ENCODE measurements at places on chromosomes 5 and 9.

DNA sequence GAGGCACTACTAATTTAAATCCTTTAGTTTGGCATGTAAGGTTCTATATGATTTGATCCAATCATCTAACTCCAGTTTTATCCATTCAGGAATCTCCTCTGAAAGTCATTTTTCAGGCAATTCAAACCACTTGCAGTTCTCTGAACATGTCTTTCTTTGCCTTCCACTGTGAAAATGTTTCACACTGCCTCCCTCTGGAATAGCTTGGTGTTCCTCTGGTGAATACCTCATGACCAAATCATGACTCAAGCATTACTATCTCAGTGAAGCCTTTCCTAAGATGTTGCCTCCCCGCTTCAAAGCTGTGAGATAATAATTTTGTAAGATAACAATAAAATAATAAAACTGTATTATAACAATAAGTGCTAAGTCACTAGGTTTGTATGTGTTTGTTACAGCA is 981.1 kb downstream of the DTWD2 start:
- no peak for DNase-seq

DNA sequence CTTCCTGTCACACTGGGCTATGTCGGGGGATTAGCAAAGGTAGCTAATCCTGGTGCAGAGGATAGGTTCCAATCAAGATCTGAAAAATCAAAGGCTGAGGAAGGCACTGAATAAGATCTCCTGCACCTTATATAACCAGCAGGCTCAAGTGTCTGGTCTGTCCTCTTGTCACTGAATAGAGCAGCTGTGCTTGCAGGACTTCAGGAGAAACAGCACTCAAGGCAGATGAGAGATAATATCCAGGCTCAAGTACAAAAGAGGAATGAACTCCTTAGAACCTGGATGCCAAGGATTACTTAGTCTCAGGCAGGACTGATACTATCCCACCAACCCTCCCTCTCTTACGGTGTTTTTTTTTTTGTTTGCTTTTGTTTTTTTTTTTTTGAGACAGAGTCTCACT is 108.8 kb upstream of the LRRTM2 start:
- DNase-seq = no peak

GRCh38 chr9:131594906-131595665 is 49.8 kb downstream of the PRRT1B start:
- DNase-seq = no peak

DNA sequence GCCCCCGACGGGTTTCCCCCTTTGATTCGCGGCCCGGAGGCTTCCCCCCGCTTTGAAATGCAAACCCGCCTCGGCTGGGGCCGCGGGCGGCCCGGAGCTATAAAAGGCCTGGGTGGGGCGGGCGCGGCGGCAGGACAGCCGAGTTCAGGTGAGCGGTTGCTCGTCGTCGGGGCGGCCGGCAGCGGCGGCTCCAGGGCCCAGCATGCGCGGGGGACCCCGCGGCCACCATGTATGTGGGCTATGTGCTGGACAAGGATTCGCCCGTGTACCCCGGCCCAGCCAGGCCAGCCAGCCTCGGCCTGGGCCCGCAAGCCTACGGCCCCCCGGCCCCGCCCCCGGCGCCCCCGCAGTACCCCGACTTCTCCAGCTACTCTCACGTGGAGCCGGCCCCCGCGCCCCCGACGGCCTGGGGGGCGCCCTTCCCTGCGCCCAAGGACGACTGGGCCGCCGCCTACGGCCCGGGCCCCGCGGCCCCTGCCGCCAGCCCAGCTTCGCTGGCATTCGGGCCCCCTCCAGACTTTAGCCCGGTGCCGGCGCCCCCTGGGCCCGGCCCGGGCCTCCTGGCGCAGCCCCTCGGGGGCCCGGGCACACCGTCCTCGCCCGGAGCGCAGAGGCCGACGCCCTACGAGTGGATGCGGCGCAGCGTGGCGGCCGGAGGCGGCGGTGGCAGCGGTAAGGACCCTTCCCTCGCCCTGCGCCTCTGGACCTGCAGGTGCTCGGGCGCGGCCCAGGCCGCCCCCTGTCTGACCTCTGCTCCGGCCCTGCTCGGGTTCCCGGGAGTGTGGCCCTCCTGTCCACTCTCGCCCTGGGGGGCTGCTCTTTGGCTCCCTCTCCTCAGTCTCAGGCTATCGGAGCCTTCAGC is at the start of gene CDX1:
Gene CDX1 (plus strand): TSS at position 129 of the 862 bp plus-strand sequence. CDS start 99 bp downstream, at position 228.
- no peak for DNase-seq

DNA sequence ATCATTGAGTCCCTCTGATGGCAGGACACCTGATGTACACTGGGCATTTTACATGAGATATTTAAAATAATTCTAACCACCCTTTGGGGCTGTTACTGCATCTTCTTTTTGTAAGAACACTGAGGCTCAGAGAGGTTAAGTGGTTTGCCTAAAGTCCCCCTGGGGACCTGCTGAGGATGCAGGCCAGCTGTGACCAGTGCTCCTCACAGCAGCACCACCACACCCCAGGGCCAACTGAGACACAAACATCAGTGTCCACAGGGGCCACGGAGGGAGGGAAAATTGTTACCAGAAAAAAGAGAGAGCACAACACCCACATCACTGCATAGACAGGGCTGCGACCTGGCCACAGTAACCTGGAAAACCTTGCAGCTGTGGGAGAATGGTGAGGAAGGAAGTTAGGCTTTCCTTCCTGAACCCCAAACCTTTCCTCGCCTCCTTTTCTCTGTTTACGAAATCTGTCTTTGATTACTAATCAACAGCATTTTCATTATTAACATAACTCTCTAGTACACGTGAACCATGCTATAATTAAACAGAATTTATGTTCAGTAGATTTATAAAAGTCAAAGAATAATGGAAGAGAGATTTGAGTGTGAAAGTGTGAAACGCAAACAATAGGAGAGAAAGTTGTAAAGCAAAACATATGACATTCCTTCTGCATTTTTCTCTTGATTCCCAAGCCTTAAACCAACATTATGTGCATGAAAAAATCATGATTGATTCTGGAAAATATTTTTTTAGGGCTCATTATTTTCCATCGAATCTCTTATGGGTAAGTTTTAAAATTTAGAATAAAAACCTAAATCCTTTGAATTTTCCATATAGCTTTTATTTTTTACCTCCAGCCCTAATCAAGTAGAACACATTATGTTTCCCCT is 228.1 kb upstream of the DAPK1 start:
- DNase-seq = no peak

Measured in activated T-cell treated with anti-CD3 and anti-CD28 coated beads for 1 hour (primary cell).